ENCODE measurements at places on chromosomes 5 and 9.

- no peak for DNase-seq
Observed at GRCh38 chr5:158648631-158649030, 451.1 kb downstream of the EBF1 start.

- no peak for DNase-seq
Observed at GRCh38 chr5:87526131-87526530, 113.4 kb upstream of the CCNH start.

DNA sequence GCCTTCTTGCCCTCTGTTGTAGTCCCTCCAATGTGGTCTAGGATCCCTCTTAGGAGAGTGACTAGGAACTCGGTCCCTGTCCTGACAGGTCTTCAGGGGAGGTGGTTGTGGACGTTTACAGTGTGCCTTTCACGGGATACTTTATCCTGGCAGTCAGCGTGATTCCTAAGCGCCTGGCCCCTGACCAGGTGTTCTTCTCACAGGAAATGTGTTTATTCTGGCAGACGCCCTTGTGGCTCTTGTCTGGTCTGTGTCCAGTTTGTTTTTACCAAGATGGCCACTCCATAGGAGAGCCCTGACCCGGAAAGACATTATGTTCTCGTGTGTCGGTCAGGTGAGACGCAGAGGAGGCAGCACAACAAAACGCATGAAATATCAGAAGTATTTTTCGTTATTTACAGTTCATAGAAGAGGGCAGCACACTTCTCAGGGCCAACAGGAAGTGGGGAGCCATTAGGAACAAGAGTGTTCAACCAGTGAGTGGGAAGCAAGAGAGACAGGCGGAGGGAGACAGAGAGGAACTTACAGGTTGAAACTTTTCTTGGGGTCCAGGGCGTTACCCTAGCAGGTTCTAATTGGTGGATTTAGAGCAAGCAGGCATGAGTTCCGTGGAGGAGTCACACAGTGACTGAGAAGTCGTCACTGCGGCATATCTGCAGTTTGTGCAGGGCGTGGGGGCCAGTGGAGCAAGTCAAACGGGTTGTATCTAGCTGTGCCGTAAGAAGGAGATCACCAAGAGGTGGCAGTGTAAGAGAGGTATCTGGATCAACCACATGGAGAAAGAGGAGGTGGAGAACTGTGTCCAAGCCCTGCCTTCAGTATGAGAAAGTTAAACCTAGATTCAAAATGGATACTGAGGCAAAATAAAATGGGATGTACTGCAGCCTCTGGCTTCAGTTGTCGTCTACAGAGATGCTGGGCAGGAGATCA, 412.9 kb downstream of the ZSWIM6 start:
- no peak for DNase-seq

- no peak for DNase-seq
Observed at GRCh38 chr5:124655921-124656511, 90.4 kb downstream of the ZNF608 start.

DNA sequence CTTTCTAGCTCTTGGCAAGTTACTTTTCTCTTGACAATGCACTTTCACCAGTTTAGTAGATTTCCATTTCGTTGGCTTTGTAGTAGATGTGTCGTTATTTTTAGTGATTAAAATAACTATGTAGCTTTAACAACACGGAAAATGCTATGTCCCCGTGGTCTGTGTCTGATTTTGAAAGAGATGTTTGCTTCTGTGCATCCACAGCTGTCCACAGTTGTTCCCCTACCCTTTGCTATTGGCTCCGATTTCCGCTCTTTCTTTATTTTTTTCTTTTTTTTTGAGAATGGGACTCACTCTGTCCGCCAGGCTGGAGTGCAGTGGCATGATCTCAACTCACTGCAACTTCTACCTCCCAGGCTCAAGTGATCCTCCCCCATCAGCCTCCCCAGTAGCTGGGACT, 533.9 kb downstream of the IRX1 start:
- DNase-seq: no peak

DNA sequence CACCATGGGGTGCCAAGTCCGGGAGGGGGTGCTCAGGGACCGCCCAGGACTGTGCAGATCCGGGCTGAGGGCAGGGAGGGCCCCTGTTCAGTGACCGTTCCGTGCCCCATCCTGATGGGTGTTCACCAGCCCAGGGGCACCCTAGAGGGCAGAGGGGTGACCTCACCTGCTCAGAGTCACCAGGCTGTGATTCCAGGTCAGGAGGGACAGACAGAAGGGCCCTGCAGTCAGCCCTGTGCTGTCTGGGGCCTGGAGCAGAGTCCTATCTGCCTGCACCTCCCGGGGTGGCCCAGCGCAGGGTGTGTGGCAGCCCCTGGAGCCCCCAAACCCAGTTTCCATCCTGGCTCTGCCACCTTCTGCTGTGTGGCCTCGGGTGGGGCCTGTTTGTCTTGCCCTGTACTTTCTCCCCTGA, 241.9 kb downstream of the PBX3 start:
- no peak for DNase-seq

GRCh38 chr9:100219347-100219746, 120.3 kb downstream of the INVS start:
- no peak for DNase-seq

- no peak for DNase-seq
Observed at GRCh38 chr9:96875461-96876142, 21.3 kb upstream of the ZNF782 start.

DNA sequence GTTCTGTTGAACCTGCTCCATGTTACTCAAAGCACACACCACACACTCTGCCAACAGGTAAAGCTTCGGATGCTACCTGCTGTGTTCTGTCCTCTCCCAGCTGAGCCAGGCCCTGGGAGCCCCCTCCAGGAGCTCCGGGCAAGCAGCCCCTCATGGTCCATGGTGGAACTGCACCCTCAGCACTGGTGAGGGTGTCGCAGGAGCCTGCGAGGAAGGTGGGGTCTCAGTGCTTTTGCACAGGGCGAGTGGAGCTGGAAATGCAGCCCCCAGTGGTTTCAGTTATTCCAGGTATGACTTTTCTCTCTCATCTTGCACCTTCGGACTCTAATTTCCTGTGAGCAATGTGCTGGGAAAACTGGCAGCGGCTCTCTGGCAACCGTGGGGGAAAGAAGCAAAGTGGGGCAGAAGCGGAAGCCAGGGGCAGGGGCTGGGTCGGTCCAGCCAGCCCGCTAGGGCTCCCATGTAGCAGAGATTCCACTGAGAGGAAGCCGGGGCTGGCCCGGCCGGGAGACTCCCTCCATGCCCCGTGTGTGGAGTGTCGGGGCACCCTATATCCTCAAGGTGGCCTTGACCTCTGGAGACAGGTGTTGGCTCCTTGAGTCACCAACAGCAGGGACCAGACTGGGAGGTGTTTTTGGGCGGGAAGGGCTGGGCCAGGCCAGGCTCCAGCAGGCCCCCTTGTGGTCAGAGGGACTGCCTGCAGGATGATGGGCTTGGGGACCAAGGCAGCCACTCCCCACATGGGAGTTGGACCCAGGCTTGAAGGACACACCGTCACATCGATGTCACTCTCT, 75.6 kb upstream of the PRSS3 start:
- DNase-seq: peak; percentile 9

DNA sequence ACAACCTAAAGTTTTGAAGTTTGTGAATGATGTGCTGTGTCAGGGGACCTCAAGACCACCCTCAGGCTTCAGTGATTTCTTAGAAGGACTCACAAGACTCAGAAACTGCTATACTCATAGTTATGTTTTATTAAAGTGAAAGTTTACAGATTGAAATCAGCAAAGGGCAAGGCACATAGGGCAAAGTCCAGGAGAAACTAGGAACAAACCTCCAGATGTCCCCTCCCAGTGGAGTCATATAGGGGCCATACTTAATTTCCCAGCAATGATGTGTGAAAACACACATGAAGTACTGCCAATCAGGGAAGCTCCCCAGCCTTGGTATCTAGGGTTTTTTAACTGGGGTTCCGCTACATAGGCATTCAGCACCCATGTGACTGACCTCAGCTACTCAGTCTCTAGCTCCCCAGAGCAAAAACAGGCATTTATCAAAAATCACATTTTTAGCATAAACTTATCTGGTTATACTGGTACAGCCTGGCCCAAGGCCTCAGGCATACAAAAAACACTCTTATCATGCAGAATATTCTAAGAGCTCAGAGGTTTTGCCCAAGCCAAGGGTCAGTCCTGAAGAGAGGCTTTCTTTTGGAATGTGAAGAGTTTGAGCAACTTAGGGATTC, 74.7 kb upstream of the ANKRD55 start:
- no peak for DNase-seq

DNA sequence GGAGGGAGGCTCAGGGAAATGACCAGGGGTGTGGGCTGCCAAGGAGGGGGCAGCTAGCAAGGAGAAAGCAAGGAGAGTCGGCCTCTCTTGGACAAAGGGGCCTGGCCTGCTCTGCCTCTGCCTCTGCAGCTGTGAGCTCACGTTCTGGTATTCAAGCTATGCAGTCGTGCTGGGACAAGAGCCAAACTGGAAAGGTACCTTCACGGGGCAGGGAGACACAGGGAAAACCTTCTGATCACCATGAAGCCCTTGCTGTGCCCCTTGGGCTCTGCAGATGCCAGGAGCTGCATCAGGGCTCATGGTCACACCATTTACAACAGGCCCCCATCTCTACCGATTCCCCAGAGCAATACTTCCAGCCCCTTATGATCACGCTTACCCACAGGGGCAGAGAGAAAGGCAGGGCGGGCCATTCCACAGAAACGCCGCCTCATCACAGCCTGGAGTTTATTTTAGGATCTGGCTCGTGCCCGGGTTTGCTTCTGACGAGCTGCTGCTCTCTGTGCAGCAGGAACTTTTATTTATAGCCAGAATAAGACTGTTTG, 63.2 kb downstream of the PRRT1B start:
- DNase-seq: no peak

- DNase-seq: no peak
Observed at GRCh38 chr5:91245871-91246270, 137.2 kb downstream of the ARRDC3 start.

GRCh38 chr5:147290261-147290660, 55.4 kb downstream of the STK32A start:
- no peak for DNase-seq

DNA sequence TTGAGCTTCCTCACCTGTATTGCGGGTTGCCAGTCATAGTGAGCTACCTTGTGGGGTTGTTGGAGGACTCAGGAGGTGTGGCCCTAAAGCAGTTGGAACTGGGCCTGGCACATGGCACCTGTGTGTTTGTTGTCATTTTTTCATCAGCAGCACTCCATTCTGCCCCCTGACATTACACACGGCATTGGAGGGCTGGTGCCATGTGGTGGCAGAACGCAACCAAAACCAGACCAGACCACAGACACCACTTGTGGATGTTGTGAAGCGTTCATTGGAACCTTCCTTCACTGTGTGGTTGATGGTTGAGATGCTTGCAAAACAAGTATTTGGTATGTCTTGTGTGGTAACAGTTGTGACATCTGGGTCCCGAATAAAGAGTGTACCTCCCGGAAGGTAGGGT, 113.2 kb upstream of the ERCC6L2 start:
- no peak for DNase-seq

- no peak for DNase-seq
Observed at GRCh38 chr5:76941000-76941399, 11.8 kb upstream of the CRHBP start.

GRCh38 chr5:1272201-1272600, 22.7 kb downstream of the TERT start:
- DNase-seq: no peak

DNA sequence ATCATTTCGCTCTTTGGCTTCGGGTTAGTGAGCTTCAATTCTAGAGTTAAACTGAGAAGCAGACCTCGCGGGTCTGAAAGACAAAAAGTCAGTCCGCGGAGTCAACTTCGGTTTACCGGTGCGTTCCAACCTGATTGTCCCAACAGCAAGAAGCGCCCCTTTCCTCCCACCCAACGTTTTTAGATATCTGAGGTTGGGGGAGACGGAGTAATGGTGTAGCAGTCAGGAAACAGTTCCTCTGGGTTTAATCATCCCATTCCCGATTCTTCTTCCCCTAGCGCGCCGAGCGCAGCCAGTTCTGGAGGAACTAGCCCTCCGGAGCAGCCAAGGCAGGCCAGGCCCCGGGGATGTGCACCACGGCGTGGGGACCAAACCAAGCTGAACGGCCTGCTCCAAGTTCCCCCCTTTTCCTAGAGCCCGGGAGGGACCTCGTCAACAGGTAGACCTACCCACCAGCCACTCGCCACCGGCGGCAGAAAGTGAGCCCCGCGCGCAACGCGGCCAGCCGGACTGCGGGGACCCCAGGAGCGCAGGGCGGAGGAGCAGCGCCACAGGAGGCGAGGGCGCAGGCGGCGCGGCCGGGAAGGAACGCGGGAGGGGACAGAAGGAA, 622 bp upstream of the ISL1 start:
- DNase-seq: no peak

DNA sequence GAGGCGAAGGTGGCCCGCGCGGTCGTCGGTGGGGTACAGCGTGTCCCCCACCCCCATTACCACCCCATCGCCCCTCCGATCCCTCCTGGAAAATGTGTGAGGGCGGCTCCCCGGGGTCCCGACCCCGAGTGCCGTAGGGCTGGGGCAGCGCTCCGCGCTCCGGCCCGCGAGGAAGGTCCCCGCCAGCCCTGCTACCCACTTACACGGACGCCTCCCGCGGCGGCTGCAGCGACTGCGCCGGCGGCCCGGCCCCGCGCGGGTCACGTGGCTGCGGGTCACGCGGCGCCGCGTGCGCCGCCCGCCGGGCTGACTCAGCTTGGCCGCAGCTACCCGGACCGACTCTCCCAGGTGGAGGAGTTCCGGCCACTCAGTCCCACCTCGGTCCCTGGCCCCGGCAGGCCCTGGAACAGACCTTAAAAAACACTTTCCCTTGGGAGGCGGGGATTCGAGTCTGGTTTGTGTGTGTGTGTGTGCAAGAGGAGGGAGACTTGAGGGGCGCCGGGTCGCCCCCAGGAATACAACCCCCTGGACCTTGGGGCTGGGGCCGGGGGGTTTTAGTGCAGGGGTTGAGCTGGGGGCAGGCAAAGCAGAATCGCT, at the start of gene GNPDA1:
TSS of gene GNPDA1 (minus strand) at position 236 of the 597 bp plus-strand sequence. CDS start 992 bp downstream, outside the sequence.
- DNase-seq: peak; percentile 67

DNA sequence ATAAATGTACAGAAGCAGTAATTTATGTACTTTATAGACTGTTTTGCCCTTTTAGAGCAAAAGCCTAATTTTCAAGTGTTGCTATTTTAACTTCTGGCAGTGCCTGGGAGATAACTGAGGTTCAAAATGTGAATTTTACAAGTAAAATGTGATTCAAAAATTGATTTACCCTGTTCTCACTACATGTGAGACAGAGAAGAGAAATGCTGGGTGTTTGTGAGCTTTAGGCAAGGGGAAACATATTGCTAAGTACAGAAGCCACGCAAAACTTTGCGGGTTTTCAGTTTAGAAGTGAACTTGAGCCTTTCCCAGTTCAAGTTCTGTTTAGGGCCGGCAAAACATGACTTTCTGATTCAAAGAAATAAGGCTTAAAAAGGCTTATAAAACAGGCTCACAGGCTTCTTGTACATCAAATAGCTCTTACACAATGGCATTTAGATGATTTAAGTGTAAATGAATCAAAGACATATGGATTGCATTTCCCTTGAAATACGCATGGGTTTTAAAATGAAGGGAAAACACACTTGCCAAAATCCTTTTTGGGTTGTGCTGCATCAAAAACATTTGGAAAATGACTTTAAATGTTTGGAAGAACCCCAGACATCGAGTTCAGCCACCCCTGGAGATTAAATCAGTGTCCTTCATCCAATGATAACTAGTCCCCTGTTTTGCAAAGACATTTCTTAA, 370.8 kb upstream of the MEF2C start:
- no peak for DNase-seq
